ENCODE measurements at places on chromosomes 6 and 20.

DNA sequence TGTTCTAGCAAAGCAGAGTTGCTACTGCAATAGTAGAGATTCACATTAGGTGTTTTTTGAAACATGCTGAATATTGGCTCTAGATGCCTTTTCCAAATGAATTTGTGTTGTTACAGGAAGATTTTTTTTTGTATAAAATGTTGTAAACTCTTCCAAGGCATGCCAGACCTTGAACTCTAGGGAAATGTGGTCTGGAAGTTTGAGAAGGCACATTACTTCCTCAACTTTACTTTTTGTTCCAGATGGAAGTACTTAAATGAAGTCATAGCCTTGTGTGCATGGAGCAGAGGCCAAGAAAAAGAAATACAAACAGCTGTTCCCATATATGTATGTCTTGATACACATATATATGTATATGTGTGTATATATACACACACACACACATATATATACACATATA, 585.7 kb upstream of the MARCKS start:
- no peak for DNase-seq

DNA sequence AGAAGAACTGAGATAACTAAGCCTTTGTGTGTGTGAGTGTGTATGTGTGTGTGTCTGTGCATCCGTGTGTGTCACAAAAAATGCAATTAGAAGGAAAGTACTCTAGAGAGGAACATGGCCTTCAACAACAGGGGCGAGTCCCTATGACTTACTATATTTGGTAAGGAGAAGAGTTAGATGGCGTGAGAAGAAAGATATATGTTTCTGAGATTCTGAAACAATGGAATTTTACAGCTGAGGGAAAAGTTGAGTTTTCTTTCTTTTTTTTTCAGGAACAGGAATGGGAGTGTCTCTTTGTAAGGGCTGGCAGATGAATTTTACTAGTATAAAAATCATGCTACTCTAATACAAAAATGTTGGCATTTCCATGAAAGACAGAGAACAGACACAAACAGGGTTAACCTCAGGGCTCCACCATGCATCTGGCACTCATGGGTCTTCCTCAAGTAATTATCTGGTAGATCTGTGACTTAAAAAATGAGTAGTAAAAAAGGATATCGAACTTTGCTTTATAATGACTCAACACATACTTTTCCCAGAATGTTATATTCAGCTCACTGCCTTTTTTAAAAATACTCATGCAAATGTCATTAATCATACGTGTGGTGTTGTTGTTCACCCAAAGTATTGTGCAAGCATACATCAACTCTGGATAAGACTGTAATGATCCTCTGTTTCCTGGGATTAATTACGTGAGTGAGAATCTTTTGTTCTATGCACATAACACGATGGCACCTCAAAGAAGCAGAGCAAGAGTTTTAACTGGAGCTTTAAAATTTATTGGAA, 12.8 kb upstream of the SASH1 start:
- DNase-seq, result no peak

- DNase-seq, result no peak
Observed at GRCh38 chr6:159931846-159932245, 37.0 kb upstream of the IGF2R start.

DNA sequence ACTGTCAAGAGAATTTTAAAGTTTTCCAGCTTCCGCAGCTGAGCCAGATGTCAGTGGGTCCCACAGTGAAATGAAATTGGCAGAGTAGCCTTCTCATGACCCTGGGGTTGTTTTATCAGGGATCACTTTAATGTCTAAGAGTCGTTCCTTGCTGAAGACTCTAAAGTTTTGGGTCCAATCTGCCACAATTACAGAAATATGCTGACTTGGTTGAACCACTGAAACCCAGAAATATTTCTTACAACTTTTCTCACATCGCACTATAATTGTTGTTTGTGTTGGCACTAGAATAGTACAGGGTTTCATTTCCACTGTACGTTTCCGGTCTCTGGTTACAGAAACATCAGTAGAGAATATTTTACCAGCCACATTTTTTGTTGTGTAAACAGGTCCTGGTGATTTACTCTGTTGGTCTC, 109.0 kb downstream of the HMGCLL1 start:
- DNase-seq, result no peak

GRCh38 chr20:32140603-32141002, 31.1 kb downstream of the TM9SF4 start:
- DNase-seq, result no peak
